Mucosa of descending colon (tissue), 3 donors: ENCODE measurements at places on chromosomes 4 and X. TPM values are rescaled to one million over a fixed set of nuclear protein-coding genes. Genes with fewer than 3 reads are reported as not detected.

The MAOB gene
- total RNA-seq = 4.3 TPM

The SLITRK2 gene
- total RNA-seq = 0.70 TPM

The SYN1 gene
- total RNA-seq = 1.6 TPM

The TRPC5OS gene
- total RNA-seq = not detected

The PRRG3 gene
- 0.22 TPM for total RNA-seq

The BEX5 gene
- 0.96 TPM for total RNA-seq

The MGAT4D gene
- not detected for total RNA-seq

- no peak for DNase-seq
Measured at GRCh38 chrX:17039826-17040225, 93.4 kb downstream of the REPS2 start.

- no peak for DNase-seq
Measured at GRCh38 chr4:152072906-152073305, 312.1 kb upstream of the GATB start.

- no peak for DNase-seq
Measured at GRCh38 chrX:133749951-133750350, 235.4 kb downstream of the GPC3 start.

GRCh38 chr4:86218746-86219473 is 140.9 kb downstream of the MAPK10 start:
- no peak for DNase-seq

GRCh38 chr4:162056990-162057389 is 106.8 kb downstream of the FSTL5 start:
- DNase-seq = no peak

- DNase-seq = no peak
Measured at GRCh38 chr4:162791226-162791625, 375.5 kb downstream of the NAF1 start.

DNA sequence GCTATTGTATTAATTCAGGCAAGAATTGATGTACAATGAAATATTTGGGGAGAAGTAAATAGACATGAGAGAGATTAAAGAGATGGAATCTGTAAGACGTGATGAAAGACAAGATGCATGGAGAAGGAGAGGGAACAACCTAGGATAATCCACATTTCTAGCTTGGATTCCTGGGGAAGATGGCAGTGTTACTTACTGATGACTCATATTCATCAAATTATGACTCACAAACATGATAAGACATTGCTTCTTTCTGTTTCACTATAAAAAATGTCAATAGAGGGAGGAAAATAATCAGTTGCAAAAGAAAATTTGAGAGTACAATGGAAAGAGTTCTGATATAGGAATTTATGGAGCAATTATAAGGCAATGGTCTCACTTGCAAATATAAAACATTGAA is 104.1 kb upstream of the BMP3 start:
- no peak for DNase-seq

DNA sequence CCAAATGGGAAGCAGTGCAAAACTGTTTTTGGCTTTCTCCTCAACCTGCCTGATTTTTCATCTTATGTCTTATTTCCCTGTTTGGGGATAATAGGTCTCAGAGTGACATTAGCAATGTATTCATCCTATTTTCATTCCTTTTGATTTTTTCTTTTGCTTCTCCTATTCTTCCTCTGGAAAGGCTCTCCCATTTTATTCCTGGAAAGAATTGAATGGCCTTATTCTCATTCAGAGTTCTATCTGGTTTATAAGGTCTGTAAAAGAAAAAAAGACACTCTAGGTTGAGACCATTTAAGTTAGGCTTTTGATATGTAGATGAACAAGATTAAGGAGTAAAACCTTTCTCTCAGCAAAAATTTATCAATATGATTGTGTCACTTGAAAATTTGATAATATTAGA is 27.8 kb upstream of the ALB start:
- no peak for DNase-seq

DNA sequence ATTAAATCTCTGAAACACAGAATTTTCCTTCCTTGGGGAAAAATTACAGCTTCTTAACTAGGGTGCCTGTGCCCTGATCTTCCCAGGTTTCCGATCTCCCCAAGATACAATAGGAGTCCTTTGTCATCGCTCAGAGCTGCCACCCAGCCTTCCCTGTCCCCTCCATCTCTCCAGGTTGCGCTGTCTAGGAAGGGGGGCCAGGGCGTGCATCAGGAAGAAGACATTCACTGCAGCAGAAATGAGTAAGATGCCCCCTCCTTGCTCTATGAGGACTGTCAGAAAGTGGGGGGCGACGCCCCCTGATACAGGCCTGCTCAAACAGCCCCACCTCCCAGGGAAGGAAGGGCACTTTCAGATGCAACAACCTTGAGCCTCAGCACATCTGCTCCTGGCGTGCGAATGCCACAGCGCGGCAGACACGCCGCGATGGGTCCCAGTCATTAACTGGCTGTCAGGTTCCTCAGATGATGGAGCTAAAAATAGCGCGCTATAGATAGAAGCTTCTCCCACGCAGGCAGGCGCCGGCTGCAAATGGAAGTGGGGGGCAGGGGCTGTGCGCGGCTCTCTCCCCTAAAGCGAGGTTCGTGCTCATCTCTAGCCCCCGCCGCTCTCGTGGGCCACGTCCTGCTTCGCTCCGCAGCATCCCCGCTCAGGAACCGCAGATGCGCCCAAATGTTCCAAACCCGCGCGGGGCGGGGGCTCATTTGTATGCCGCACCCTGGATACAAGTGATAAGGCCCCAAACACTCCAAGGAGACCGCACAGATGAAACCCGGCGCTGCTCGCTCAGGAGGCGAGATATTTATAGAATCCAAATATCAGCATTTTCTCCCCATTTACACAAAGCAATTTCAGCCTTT is 57.6 kb upstream of the LGI2 start:
- no peak for DNase-seq

DNA sequence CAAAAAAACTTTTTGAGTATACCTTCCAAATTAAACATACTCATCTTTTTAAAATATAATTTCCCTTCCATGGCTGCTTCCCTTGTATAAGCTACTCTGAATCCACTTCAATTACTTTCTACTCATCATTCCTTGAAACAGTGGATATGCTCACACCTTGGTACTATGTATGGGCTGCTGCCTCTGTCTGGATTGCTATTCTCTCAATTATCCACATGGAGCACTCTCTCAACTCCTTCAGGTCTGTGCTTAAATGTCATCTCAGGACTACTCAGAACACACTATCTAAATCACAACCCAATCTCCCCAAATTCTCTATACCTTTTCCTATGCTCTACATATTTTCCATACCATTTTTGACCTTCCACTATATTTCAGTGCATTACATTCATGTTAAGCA is 898.9 kb upstream of the EPHA5 start:
- DNase-seq = no peak

GRCh38 chr4:142698552-142698951 is 147.5 kb downstream of the INPP4B start:
- DNase-seq = no peak

- DNase-seq = no peak
Measured at GRCh38 chr4:147510962-147511668, 30.2 kb downstream of the EDNRA start.

- no peak for DNase-seq
Measured at GRCh38 chrX:98962996-98963395, 1447.1 kb downstream of the PCDH19 start.

GRCh38 chr4:144456196-144456595 is 189.8 kb upstream of the HHIP start:
- DNase-seq = no peak

- DNase-seq = no peak
Measured at GRCh38 chrX:132257116-132257515, 37.9 kb upstream of the RAP2C start.

- no peak for DNase-seq
Measured at GRCh38 chr4:156710365-156711192, 261.0 kb downstream of the PDGFC start.

- DNase-seq = no peak
Measured at GRCh38 chr4:141352331-141352730, 131.6 kb downstream of the ZNF330 start.

DNA sequence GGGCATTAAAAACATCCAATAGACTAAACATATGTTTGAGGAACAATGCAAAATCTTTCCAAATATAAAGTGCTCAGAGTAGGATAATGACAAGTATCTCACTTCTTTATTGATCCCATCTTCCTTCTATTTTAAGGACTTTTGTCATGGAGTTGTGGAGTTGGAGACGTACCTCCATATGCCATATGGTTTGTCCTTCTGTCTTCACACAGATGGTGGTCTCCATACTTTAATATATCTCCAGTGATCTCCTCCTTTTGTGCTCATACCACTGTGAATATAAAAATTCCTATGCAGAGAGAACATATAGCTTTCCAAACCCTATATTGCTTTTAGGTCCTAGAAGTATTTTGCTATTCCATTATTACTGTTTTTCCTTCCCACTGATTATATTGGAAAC is 64.5 kb downstream of the GABRB1 start:
- no peak for DNase-seq
